ENCODE measurements at places on chromosomes 11 and 22.

DNA sequence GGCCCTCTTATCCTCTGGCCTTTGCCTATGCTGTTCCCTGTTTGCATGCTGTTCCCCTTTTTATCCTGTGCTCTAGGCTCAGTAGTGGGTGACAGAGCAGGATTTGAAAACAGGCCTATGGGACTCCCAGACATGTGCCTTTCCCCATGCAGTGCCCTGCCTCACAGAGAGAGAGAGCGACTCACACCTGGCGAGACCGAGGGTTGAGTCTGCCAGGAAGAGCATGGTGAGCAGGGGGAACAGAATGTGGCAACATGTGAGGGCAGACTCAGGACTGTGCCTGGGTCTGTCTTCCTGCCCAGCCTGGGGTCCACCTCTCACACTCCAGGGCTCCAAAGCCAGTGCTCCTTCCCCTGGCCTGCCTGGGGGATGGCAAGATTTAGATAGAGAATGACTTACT is 75.0 kb downstream of the NFAM1 start:
- no peak for DNase-seq

DNA sequence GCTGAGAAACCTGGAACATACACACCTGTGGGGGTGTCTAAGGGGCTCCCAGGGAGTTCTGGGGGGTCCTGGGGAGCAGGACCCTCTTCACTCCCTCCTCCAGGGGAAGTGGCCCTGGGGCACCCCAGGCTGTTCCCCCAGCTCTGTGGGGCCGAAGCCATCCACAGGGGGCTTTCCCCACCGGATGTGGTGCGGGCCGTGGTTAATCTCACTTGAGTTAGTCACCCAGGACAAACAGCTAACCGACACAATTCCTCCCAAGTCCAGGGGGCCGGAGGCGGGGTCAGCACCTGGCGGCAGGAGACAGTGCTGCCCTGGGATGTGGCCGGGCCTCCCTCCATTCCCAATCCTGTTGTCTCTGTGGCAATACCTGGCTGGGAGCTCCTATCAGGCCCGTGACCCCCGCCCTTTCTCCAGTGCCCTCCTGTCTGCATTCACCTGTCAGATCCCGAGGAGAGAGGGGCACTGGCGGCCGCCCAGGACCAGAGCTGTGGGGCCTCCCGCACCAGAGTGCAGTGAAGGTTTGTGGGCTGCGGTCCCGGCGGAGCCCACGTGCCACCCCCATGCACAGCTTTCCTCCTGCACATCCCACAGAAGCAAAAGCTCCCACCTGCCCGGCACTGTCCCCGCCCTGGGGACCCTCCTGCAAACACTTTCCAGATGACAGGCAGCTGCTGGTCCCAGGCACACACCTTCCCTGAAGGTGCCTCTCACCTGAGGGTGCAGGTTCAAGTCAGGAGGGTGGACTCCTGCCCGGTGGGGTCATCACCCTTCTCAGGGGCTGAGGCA is 5.2 kb upstream of the MUC5AC start:
- DNase-seq: no peak

GRCh38 chr11:12668166-12668565 is 6.1 kb upstream of the TEAD1 start:
- no peak for DNase-seq

DNA sequence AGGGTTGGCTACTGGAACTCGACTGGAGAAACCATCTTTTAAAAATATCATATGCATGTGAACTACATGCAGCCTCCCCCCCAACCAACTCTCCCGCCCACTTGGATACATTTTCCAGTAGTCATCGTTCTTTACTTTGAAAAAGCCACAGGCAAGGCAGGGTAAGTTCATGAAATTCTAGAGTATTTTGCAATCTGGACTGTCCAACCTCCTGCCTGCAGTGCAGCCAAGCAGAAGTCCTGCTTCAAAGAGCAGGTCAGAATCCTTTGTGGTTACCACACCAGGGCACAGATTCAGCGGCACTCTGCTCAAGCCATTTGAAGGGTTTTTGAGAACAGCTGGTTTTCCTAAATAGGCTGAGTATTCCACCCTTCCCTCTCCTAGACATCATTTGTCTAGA is 12.1 kb downstream of the ELF5 start:
- DNase-seq: no peak

- DNase-seq: no peak
Observed at GRCh38 chr11:63756919-63757761, 11.4 kb downstream of the ZFTA start.

GRCh38 chr11:103051981-103052380 is 40.0 kb downstream of the DCUN1D5 start:
- DNase-seq: no peak

GRCh38 chr22:23549198-23549595 is 30.9 kb downstream of the IGLL1 start:
- DNase-seq: no peak

GRCh38 chr11:74620531-74620930 is 28.1 kb downstream of the POLD3 start:
- no peak for DNase-seq

- DNase-seq: no peak
Observed at GRCh38 chr11:119567688-119568582, 145.0 kb upstream of the THY1 start.

DNA sequence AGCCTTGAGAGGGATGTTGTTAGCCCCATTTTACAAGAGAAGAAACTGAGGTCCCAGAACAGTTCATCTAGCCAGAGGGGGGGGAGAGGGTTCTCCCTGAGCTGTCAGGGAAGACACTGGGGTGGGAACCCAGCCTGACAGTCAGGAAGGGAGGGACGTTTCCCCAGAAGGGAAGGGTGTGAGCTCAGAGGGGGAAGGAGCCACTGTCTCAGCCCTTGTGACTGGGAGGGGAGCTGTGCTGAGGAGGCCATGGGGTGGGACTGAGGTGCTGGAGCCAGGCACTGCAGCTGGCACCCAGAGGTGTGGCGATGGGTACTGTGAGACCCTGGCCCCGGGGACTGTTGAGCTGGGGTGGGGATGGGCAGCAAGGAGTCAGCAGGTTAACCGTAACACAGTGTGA is 35.7 kb downstream of the DAGLA start:
- no peak for DNase-seq

- no peak for DNase-seq
Observed at GRCh38 chr22:22926370-22927195, 39.0 kb downstream of the IGLL5 start.

GRCh38 chr11:7577291-7578190 is 63.7 kb downstream of the PPFIBP2 start:
- DNase-seq: no peak

- DNase-seq: peak; percentile 24
Observed at GRCh38 chr11:1202776-1203504, 19.9 kb upstream of the MUC5B start.

DNA sequence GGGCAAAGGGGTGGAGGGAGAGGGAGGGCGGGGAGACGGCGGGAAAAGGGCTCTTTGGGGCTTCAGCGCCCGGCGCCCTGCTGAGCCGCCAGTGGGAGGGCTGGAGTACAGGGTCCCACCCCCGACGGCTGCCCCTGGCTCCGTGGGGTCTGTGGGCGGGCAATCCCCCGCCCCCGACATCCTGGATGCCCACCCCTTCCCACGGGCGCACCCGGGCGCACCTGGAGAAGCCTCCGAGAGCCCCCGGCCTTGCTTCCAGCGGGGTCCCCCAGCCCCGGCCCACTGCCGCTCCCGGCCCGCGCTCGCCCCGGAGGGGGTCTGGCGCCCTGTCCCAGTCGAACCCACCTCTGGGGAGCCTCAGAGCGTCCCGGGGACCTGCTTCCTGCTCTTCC is 394 bp downstream of the CHRM4 start:
- no peak for DNase-seq

DNA sequence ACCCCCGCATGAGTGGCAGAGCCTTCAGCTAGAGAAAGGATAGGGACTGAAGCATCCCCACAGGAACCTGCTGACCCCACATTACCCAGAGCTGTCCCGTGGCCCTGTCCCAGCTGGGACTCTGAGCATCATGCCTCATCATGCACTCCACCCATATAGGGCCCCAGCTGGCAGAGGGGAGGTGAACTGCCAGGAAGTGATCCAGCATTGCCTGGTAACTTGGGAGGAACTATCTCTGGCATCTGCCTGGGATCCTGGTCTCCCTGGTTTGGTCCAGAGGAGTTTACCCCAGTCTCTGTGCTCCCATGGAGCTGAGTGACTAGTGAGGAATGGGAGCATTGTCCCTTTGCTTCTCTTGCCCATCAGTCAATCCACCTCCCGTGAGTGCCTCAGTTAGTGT is 228.8 kb downstream of the GRIK4 start:
- no peak for DNase-seq

DNA sequence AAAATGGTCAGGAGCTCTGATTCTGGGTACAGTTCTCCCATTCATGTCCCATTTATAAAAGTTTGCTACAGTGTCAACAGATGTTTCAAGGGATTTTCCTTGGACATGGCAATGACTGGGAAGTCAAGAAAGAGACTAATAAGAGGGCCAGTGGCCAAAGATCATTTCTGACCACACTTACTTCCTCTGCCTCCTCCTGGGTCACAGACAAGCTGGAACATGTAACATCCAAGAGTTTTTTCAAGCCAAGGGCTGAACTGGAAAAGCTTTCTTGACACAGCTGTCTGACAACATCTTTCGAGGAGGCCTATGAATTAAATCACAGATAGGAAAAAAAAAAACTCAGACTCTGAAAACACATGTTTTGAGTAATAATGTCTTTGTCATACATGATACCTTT is 8.7 kb downstream of the COMMD9 start:
- no peak for DNase-seq

GRCh38 chr11:126103150-126103549 is 40.5 kb upstream of the CDON start:
- no peak for DNase-seq

- DNase-seq: peak; percentile 5
Observed at GRCh38 chr22:46432164-46433068, 96.9 kb downstream of the TRMU start.

DNA sequence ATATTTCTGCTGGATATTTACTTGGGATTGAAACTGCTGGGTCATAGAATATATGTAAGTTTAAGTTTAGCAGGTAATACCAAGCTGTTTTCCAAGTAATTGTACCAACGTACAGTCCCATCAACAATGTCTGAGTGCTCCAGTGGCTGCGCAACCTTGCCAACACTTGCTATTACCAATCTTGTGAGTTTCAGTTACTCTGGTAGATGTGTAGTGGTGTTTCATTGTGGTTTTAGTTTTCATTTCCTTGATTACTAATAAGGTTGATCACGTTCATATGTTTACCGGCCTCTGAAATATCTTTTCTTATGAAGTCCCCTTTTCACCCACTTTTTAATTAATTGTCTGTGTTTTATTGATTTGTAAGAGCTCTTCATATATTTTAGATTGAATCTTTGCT is 370.6 kb upstream of the CADM1 start:
- no peak for DNase-seq

DNA sequence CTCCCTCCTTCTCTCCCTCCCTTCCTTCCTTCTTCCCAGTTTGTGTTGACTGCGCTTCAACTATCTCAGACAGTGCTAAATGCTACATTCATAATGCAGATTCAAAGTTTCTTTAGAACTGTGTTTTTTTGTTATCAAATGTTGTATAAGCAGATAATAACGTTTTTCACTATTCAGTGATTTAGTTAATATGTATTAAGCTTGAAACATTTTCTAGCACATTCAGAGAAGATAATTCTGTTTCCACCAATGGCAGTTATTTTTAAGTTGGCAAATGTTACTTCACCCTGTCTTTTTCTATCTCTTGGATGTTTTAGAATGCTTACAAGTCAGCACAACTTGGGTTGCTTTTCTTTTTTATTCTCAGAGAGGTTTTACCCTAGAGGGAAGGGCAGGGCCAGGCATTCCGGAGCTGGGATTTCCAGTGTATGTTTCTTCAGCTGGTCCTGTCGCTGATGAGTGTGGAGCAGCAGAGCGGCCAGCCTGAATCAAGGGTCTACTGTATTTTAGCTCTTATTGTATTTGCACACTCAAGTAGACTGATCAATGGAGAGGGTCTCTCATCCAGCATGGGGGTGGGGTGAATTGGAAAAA is 162.3 kb upstream of the ARHGAP20 start:
- DNase-seq: no peak

DNA sequence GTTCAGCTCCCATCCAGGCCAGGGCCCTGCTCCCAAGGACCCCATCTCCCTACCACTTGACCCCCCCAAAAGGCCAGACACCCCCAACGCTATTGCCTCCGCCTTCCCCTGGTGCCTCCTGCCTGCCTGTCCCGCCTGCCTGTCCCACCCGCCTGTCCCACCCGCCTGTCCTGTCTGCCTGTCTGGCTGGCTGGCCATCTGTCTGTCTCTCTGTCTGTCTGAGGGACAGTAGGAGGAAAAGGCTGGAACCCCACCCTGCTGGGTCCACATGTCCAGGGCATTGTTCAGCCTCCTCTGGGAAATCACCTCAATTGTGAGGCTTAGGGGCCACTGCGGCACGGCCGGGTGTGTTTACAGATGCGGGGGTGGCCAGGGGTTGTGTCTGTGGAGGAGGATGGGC is 25.3 kb upstream of the CBX7 start:
- no peak for DNase-seq

DNA sequence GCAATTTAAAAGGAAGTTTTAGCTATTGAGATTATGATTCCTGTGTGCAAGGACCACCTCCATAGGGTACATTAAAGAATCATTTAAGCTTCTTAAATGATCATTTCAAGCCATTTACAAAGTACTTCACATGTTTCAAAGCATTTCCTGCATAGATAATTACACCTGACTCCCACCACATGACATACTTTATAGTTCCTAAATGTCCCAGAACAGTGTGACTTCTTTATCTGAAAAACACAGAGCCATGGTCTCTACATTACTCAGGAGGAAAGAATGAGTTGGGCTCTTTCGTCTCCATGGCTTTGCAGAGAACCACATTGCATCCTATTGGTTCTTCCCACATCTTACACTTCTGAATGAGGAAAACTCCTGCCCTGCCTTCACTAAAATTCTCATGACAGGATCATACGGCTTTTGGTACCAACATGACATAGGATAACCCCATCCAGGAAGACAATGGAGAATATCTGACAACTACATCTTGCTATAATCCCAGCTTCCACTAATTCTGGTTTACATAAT is 88.6 kb downstream of the ETS1 start:
- DNase-seq: no peak

DNA sequence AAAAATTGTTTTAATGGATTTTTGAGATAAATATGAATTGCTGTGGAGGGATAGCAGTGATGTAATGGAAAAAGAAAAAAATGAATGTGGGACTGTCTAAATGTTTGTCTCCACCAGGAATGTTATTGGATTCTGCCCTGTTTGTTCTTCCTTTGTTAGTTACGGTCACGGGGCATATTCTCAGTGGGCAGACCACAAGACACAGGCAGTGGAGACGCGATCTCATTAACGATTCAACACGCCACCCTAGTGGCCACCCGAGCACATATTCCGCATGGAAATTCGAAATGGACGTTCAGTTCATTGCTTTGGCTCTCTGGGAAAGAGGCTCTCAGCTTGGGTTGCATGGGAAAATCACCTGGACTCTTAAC is 151.8 kb upstream of the TTC12 start:
- no peak for DNase-seq

DNA sequence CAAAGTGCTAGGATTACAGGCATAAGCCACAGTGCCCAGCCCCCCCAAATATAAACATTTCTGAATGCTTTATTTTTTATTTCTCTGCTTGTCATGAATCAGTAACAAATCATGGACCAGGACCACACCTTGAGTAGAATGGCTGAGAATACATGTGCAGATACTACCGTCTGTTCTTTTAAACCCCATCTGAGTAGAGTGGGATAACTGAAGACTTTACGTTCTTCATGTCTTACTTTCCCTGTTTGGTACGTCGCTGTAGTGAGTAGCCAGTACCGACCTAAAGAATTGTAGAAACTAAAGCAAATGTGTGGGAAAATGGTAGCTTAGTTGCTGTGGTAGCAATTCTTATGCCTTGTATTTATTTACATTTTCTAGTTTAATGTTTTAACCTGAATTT is 29.9 kb downstream of the MED17 start:
- DNase-seq: no peak

Data from stimulated activated CD8-positive, alpha-beta memory T cell treated with anti-CD3 and anti-CD28 coated beads, Interleukin-7, amount 100 ng/mL, for 1 hour (primary cell).